ENCODE measurements at places on chromosomes 13 and 19.

GRCh38 chr19:47331931-47332547, at the start of gene C5AR2:
Gene C5AR2 (plus strand): TSS chr19:47332175. CDS start chr19:47340800, 8,625 bp downstream.
- no peak for DNase-seq

DNA sequence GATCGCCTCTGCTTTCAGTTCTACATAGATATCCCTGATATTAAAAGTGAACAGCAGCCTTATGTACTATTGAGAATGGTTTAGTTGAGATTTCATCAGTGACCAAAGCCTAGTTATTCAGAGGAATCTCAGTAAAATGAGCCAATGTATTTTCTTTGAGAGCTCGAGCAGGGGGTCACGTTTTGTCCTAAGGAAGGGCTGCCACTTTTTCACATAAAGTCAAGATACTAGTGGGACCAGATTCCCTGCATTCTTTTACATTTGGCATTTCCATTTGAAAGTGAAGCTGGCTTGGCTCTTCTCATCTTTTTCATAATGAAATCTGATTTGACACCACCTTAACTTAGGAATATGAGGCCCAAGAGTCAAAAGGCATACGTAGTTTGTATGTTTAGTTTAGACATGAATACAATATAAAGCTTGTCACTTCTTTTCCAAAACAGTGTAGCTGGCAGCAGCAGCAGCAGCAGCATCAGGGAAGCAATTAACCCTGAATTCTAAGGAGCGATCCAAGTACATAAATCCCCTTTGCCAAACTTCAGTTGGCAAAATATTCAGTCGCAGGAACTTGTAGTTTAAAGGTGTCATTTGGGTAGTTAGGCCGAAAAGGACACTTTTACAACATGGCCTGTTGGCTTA, 1752.2 kb upstream of the PCDH20 start:
- no peak for DNase-seq

DNA sequence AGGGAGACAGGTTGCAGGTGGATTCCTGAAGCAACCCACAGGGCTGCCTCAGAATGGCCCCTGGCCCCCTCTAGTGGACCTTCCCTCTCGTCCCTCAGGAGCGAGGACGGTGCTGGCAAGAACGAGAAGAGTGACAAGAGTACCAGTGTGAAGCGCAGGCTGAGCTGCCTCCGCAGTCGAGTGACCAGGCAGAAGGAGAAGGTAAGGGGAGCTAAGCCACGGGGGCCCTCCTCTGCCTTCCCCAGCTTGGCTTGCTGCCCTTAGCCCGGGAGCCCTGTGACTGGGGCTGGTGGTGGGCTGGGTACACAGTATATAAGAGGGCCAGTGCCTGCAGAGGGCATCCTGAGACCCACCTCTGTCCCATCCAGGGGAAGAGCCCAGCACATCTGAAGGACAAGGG, 34.0 kb downstream of the ARHGEF18 start:
- no peak for DNase-seq

GRCh38 chr19:16943942-16944625, 55.3 kb downstream of the F2RL3 start:
- no peak for DNase-seq

DNA sequence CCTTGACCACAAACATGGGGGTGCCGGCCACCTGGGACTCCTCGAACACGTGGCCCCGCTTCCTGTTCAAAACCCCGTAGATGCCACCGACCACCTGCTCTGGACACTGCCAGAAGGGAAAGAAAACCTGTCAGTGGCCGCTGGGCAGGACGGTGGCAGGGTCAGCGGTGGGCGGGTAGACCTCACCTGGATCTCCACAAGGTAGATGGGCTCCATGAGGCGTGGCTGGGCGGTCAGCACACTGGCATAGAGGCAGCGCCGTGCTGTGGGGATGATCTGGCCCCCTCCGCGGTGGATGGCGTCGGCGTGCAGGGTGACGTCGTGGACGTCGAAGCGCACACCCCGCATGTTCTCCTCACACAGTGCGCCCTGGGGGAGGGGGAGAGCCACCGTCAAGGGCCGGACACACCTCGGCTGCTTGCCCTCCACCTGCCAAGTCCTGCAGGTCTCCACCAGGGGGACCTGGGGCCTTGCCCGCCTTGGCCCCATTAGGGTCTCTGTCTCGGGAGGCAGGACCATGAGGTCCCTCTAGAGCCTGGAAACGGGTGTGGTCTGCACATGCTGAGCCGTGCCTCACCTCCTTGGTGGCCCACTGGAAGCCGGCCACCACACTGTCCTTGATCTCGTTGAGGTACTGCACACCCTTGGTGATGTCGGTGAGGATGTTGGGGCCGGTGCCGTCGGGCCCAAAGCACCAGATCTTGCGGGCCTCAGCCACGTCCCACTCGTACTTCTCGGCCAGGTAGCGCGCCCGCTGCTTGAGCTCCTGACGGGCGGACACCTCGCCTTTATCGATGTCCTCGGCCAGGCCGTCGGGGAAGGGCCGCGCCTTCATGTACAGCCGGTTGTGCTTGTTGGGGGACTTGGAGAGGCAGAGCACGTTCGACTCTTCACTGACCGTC, 6.6 kb upstream of the DAPK3 start:
- DNase-seq: no peak
